ENCODE measurements at places on chromosomes 7 and 10.

DNA sequence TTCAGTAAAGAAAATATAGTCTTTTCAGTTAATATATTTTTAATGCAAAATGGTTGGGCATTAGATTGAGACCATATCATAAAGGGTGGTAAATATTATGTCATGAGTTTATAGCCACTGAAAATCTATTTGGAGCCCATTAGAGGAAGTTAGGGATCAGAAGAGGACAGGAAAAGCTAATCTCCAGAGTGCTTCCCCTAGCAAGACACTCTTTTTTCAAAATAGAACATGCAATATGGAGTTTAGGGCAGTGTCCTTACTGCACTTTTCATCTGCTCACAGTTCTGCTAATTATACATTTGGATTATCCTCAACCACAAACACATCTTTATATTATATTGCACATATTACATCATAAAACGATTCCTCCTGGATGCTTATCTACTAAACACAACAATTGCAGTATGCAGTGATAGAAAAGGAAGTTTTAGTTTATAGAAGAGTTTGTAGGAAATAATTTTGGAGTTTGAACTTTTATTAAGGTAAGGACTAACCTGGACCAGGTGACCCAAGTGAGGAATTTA is 159.8 kb downstream of the PHF14 start:
- DNase-seq, result no peak

DNA sequence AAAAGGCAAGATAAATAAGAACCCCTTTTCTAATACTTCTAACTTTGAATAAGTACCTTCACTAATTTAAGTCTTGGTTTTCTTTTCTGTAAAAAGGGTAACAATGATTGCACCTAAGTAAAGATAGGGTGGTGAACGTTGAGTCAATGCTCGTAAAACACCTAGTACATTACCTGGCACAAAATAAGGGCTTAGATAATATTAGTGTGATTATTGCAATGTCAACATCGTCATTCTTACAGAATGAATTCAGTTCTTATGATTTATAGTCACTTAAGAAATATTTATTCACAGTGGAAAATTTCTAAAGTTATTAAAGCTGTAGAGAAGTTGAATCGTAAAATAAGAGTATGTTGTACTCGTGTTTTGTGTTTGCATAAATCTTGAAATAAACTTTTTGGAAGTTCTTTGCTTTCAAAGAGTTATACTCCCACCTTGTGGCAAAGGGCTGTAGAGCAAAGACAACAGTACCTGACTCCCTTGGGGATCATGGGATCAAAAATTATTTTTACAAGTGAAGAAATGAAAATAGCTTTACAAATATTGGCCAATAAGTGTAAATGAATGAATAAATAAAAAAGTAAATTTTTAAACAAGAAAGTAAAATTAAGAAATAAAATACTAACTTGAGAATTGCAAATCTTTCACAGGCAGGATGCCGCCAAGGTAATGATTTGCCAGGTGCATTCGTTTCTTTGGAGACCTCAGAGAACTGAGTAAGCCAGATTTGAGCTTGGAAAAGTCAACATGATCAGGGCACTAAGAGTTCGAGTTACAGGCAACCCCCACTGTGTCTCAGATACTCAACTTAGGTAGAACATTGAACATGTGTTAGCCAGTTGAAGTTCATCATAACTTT is 285.8 kb upstream of the CACNA2D1 start:
- DNase-seq, result no peak

DNA sequence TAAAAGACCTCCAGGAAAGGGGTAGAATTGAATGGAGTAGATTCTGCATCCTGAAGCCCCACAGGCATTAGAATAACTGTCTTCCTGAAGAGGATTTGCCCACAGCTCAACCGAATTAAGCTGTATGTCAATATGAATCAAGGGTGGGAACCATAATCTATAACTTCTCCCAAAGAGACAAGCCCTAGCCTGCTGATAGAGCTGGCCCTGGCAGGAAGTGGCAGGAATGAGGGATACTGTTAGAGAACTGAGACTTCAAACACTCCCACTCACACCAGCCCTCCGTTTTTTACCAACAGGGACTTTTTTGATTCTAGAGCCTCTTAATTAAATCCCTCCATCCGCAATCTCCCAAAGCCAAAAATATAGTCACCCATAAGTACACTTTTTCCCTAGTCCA is 12.2 kb upstream of the DUSP5 start:
- DNase-seq, result no peak

DNA sequence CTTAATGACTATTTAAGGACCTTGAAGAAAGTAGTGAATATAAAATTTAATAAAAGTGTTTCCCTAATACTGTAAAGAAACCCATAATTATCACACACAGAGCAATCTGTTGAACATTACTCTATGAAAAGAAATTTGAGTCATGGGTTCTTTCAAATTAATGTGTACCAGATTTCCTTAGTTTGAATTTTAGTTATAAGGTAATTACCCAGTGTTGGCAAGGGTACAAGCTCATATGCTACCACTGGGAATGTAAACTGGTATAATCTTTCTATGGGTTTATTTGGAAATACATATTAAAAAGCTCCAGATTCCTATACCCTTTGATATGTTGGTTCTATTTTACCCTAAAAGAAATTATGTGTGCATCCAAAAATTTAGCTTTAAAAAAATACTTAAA is 22.9 kb downstream of the PANK1 start:
- DNase-seq, result no peak

DNA sequence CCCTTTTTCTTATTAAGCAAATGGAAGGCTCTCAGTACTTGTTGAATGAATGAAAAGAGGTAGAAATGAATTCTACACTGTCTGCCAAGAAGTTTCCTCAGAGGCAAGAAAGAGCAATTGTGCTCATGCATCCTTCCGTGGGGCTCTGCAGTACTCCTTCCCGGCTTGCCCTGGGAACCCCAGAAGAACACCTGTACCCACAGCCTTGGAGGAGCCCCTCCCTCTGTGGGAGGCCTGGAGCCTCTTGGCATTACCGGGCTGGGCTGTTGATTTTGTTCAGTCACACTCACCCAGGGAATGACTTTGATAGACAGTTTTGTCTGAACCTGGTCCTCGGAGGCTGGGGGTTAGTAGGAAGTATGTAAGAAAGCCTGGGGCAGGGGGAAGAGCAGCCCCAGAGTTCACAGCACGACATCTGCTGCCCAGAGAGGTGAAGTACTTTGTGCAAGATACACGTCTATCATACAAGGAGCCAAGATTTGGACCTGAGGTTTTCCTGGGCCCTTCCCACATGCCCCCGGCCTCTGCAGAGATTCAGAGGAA is 134.8 kb upstream of the GDF10 start:
- no peak for DNase-seq

- DNase-seq, result no peak
Observed at GRCh38 chr10:8187171-8187666, 132.7 kb downstream of the GATA3 start.

DNA sequence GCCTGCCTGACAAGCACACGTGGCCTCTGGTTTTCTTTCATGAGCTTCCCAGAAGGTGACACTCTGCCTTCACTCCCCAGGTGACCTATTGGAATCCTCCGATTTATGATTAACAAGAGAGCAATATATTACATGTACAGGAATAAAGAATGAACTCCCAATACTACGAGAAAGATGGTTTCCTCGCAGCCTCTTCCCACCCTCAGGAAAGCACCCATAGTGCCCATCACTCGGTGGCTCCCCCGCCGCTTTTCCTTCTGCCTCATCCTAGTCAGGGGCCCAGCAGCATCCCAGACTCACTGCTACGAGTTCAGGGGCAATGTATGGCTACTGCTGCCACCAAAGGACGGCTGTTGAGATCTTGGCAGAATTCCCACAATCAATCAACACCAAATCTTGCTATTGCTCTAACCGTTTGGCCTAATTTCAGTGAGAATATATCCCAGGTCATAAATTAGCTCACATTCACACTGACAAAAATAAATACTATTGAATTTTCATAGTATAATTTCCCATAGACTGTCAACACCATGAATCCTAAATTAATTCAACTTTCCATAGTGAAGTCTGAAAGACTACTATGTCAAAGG is 196.3 kb downstream of the TNS3 start:
- DNase-seq, result no peak

- no peak for DNase-seq
Observed at GRCh38 chr10:5461914-5462840, 37.2 kb downstream of the CALML5 start.

DNA sequence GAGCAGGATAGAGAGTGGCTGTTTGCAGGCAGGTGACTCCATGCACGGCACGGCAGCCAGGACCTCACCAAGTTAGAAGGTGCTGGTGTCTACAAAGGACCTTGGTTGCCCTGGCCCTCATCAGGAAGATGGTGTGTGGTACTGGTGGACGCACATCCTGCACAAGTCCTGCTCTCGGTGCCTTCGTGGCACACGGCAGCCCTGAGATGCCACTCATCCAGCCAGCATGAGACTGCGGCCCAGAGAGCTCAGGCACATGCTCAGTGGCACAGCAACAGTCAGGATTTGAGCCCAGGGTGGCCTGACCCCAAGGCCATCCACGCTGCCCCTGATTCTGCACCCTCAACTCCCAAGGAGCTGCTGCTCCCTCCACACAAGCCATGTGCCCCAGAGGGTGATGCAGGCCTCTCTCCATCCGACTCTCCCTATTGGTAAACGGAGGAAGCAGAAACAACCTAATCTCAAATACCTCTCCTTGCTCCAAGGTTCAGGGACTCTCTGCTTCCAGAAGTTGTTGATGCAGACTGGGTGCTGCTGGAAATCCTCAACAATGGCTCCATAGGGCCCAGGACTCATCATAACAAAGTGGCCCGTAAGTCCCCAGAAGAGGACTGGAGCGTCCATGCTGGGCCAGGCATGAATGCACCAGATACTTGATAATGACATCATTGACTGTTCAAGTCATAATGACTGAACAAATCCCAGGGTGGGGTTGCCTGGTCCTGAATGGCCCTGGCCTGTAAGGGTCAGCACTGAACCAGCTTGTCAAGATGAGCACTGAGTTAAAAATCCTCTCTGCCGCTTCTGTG is 93.6 kb downstream of the ARHGAP22 start:
- DNase-seq, result no peak

All from CD8-positive, alpha-beta memory T cell (primary cell).